NCI-H1092 (cell line): ENCODE measurements at places on chromosomes 12 and 14.
A peak's percentile ranks its signal among the peaks of the same experiment; 100 is the strongest.

- DNase-seq = no peak
These were observed 181.5 kb upstream of the ARHGAP5 start for GRCh38 chr14:31895646-31896045.

DNA sequence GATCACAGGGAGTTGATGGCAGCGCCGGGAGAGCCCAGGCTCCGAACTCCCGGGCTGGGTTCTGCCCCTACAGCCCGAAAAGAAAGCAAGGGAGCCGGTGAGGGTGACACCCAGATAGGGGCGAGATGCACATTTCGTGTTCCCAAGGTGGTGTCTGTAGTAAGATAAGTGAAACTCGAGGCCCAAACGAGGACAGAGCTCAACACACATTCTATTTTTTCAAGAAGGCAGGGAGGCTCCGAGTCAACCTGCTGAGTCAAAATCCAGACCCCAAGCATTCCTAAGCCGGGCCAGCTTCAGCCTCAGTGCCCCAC lies 24.2 kb upstream of the YY1 start:
- DNase-seq = no peak

- no peak for DNase-seq
These were observed 10.2 kb downstream of the TRPV4 start for GRCh38 chr12:109822951-109823411.

- DNase-seq = no peak
These were observed 6.5 kb downstream of the AHNAK2 start for GRCh38 chr14:104971447-104972240.

DNA sequence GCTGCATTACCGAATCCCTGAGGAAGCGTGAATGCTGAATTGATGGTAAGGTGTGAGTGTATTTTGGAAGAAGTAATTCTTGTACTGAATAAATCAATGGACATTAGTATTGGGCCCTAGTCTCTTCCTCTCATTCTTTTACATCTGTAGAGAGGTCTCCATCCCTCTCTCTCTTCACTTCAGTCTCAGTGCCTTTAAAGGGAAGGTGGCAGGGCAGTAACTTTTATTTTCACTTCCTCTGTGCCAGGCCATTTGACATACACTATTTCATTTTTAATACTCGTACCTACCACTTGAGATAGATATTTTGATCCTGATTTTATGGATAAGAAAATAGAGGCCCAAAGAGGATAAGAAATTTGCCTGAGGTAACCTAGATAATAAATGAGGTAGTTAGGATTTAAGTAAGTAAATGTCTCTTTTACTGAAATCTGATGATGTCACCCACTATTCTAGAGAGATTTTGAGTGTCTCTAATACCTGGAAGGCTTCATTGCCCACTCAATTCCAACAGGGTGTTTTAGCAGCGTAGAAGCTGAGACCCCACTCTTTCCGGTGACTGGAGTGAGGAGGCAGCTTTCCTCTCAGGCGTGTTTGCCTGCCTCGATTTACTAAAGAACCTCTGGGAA lies 177.9 kb upstream of the PRICKLE1 start:
- no peak for DNase-seq

DNA sequence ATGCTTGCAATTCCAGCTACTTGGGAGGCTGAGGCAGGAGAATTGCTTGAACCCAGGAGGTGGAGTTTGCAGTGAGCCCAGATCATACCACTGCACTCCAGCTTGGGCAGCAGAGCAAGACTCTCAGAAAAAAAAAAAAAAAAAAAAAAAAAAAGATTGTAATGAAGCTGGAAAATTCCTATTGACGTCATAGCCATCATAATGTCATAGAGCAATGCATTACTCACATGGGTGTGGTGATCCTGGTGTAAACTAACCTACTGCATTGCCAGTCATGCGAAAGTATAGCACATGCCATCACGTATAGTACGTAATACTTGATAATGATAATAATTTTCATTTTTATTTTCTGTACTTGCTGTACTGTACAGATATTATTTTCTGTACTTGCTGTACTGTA lies 42.7 kb upstream of the NID2 start:
- no peak for DNase-seq

DNA sequence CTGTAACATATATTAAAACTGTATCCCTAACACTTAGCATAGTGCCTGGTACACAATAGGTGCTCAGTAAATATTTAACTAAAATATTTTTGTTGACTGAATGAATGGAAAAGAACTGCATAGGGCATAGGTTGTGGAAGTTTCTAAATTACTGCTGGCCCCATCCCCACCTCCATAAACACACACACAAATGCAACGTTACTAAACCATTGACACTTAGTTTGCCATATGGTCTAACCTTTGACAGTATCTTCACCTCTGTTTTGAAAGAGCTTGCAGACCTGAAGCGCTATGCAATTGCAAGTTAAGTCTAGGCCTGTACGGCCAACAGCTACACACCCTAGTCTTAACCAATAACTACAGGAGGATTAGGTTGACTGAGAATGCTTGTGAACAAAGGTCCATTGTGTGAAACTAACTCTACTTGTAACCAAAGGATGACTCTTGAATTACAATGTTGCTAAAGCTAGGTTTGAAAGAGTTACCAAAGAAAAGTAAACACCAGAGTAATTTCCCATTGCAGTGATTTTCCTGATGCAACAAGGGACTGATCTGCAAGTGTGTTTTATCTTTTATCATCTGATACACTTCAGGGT lies 924 bp upstream of the MANSC1 start:
- no peak for DNase-seq

DNA sequence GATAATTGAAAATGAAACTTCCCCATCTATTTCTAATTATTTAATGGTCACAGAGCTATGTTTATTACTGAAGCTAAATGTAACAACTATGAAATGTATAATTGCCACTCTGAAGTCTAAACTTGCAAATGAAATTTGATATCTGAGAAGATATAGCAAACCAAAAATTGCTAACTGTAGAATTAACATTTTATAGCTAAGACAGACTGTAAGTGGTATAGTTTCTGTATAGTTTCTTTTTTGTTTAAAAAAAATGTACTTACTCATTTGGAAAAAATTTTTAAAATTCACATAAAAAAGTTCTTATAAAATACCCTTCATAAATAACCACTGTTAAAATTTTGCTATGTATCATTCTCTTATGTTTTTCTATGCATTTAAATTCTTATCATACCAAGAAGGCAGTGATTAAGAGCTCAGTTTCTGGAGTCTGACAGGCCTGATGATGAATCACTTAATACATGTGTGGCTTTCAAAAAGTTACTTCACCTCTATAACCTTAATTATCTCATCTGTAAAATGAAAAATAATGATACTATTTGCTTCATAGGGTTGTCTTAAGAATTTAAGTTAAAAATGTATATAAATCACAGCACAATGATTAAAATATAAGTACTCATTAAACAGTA lies 214.7 kb upstream of the GARIN2 start:
- no peak for DNase-seq

- DNase-seq = no peak
These were observed 233.3 kb upstream of the SSTR1 start for GRCh38 chr14:37974421-37974820.

DNA sequence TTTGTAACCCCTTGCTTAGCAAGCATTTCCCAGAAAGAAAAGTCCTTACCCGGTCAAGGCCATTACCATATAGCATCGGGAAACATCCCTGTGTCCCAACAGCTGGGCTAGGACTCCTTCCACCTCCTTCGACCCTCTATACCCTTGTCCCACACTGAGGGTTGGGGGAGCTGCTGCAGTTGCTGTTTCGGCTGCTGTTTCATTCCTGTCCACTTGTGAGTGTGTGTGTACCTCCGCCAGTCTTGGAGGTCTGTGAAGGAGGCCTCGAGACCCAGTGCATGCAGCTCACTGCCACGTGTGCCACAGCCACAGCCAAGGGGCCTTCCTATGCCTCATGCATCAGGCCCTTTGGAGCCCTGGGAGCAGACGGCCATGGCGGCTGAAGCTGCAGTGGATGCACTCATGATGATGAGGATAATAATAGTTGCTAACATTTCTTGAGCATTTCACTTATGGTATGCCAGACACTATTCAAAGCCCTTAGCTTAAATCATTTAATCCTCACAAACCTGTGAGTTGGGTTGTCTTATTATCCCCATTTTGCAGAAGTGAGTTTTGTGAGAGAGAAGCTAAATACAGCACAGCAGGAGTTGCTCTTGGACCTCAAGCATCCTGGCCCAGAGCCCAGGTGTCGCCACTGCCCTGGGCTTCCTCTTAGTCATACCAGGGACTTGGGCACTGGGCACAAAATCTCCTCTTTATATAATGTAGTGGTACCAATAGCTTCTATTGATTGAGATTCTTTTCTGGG lies 156.5 kb downstream of the PRKCH start:
- peak; percentile 13 for DNase-seq

- no peak for DNase-seq
These were observed 77.2 kb downstream of the BAZ1A start for GRCh38 chr14:34797747-34798583.

- no peak for DNase-seq
These were observed 4.2 kb upstream of the TNS2 start for GRCh38 chr12:53045696-53046045.

DNA sequence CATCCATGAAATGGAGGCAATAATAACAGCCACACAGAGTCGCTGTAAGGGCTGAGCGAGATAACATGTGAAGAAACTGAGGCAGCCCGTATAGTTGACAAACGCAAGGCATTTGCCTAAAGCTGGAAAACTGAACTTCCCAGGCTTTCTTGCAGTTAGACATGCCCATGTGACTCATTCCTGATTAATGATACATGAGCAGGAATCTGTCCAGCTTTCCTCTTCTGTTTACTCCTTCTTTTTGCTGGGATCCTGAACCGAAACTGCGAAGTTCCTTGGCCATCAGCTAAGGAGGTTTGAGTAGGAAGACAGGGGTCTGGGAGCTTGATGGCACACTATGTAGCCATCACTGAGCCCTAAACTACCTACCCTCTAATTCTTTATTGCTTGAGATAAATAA lies 52.2 kb downstream of the ST8SIA1 start:
- no peak for DNase-seq

GRCh38 chr14:61997161-61997560 lies 234.9 kb downstream of the SNAPC1 start:
- DNase-seq = no peak
